ENCODE measurements at places on chromosomes 2 and 18.

DNA sequence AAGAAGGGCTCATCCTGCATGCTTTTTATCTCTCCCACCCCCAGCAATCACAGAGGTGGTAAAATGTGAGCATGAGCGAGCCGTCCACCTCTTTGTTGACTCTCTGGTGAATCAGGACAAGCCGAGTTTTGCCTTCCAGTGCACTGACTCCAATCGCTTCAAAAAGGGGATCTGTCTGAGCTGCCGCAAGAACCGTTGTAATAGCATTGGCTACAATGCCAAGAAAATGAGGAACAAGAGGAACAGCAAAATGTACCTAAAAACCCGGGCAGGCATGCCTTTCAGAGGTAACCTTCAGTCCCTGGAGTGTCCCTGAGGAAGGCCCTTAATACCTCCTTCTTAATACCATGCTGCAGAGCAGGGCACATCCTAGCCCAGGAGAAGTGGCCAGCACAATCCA lies 19.5 kb downstream of the LIPG start:
- DNase-seq = no peak

DNA sequence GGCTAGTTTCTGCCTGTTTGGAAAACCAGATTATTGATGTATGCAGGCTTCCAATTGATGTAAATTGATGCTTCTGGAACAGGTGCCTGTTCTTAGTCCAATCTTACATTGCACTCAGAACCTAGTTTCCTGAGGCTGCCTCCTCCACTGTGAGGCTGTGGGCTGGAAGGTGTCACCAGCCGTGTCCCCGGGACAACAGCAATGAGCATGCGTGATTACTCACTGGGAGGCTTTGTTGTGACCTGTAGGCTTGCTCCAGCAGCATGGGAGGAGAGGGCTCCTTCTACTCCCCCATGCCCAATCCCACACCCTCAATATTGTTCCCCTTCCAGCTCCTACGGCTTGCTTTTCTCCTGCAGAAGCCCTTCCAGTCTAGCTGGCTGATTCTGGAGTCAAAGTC lies 11.1 kb downstream of the RSAD2 start:
- no peak for DNase-seq

GRCh38 chr2:70901227-70902066 lies 34.3 kb upstream of the ATP6V1B1 start:
- no peak for DNase-seq

GRCh38 chr18:56431551-56431950 lies 206.8 kb downstream of the TXNL1 start:
- no peak for DNase-seq

GRCh38 chr18:12013186-12013916 lies 32.0 kb downstream of the IMPA2 start:
- DNase-seq = no peak

DNA sequence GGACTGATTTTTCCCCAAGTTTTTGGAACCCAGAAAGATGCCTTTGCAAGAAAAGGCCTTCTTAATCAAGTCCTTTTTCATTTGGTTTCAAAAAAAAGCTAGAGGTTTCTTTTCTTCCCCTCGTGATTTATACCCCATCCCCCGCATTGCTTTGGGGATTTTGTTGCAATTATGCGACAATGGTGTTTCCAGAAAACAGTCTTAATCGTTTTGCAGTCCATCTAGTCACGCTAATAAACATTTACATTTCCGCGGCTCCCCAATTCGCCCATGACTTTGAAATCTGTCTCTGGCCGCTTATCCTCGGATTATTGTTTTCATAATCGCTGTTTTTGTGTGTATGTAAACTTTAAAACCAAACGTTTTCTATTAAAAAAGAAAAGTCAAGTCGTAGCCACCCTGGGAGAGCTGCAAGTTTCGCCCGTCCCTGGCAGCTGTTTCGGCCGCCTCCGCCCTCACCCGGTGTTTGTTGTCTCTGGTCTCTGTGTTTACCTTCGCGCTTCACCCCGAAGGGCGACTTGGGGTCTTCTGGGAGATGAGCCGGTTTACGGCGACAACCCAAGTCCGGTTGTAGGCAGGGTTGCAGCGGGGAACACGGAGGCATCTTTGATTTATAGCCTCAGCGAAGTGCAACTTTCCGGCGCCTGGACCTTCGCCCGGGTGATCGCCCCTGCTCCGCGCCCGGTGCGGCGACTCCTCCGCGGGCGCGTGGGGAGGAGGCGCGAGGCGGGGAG lies 667 bp downstream of the SP9 start:
- no peak for DNase-seq

- peak; percentile 26 for DNase-seq
Measured at GRCh38 chr2:62724886-62725711, 19.6 kb downstream of the EHBP1 start.

GRCh38 chr2:143726151-143726845 lies 597.1 kb downstream of the ARHGAP15 start:
- DNase-seq = no peak

DNA sequence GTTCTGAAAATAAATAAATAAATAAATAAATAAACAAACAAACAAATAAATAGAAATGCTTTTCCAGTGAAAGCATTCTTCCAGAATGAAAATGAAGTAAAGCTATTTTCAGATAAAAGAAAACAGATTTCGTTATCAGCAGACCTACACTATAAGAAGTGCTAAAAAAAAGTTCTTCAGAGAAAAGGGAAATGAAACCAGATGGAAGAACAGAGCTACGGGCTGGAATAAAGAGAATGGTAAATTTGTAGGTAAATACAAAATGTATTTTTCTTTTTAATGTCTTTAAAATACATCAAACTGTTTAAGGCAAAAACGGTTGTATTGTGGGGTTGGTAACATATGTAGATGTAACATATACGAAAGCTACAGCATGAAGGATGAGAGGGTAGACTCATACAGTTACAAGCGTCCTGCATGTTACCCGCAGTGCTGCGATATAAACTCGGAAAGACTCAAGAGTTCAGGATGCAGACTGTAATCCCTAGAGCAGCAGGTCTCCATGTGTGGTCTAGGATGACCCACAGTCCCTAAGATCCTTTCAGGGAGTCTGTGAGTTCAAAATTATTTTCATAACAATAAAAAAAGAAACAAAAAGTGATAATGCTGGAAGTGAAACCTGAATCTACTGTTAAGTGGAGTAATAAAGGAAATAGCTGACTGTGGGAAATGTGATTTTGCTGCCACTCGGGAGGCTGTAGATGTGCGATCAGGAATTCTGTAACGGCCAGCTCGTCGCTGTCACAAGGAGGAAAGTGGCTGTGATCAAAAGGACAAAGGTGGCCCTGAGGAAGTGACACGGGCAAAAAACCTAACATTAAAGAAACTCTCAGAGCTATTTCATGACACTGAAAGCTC lies 5.3 kb upstream of the RAB12 start:
- DNase-seq = peak; percentile 45

- DNase-seq = no peak
Measured at GRCh38 chr2:80028584-80028983, 276.0 kb downstream of the LRRTM1 start.

GRCh38 chr18:48404716-48405507 lies 4.3 kb downstream of the ZBTB7C start:
- DNase-seq = no peak

- DNase-seq = no peak
Measured at GRCh38 chr2:29006092-29006979, 25.2 kb downstream of the TOGARAM2 start.

- no peak for DNase-seq
Measured at GRCh38 chr2:78029392-78029995, 507.3 kb upstream of the LRRTM4 start.

GRCh38 chr18:45430041-45430440 lies 185.2 kb upstream of the SLC14A2 start:
- no peak for DNase-seq

- DNase-seq = no peak
Measured at GRCh38 chr2:225017713-225018112, 24.6 kb downstream of the DOCK10 start.

GRCh38 chr2:30306522-30306921 lies 75.2 kb downstream of the LBH start:
- no peak for DNase-seq

DNA sequence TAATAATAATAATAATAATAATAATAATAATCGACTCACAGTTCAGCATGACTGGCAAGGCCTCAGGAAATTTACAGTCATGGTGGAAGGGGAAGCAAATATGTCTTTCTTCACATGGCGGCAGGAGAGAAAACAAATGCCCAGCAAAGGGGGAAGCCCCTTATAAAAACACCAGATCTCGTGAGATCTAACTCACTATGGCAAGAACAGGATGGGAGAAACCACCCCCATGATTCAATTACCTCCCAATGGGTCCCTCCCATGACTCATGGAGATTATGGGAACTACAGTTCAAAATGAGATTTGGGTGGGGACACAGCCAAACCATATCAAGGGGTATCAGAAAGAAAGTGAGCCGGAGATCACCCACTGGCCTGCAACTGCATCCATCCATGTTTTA lies 40.5 kb upstream of the PAPOLG start:
- no peak for DNase-seq

GRCh38 chr18:74785632-74786031 lies 188.0 kb downstream of the ZNF407 start:
- no peak for DNase-seq

DNA sequence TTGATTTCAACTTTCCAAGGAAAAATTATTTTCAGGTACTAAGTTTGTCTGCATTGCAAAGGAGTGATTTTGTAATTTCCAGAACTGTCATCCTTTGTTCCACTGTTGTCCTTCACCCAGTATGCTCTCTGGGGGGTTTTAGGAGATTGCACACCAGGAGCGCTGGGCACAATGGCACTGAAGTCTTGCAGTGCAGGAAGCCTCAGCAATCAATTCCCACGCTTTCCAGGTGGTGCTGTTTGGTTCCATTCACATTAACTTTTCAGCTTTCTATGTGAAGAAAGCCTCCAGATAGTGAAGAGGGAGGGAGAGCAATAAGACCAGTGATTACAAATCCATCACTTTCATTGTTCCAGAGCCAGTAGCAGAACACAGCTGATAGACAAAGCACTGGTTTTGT lies 344.0 kb upstream of the VWC2L start:
- DNase-seq = no peak

GRCh38 chr2:177599139-177599688 lies 206.6 kb downstream of the AGPS start:
- DNase-seq = no peak

GRCh38 chr2:149061133-149061745 lies 22.7 kb downstream of the LYPD6B start:
- no peak for DNase-seq

DNA sequence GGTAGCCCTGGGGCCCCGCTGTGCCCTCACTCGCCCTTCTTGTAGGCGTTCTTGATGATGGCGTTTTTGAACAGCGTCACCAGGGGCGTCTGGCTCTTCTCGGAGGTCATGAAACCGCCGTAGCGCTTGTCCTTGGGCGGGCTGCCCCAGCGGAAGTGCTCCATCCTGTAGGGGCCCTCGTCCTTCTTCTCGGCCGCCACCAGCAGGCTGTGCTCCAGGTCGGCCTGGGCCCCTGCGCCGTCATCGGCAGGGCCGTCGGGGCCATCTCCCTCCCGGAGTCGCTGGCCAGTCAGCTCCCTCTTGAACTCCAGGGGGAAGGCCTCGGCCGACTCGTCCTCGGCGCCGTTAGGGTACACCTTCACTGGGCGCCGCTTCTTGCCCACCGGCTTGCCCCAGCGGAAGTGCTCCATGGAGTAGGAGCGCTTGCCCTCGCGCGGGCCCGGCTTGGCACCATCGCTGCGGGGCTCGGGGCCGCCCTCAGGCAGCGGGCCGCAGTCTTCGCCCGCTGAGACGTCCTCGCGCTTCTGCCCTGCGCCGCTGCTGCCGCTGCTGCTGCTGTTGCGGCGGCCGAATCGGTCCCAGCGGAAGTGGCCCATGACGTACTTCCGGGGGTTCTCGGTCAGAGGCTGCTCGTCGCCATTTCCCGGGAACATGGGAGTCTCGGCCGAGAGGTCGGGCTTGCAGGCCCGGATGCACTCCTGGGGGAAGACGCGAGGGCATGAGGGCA lies 7.2 kb downstream of the POMC start:
- peak; percentile 27 for DNase-seq

DNA sequence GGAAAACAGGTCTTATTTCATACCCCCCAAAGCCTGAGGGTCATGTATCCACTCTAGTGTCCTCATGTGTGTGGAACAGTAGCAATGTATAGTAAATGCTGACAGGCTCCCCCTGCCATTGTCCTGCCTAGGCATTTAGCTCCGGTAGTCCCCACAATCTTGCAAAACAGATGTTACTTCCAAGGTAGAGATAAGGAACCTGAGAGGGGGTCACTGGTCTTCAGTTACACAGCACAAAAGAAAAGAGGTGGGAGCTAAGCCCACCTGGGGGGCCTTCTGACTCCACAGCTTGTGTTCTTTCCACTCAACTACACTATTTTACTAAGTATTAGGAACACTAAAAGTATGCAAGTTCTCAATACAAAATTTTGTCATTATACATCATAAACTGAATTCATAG lies 17.4 kb upstream of the FECH start:
- DNase-seq = no peak

GRCh38 chr2:134460583-134460998 lies 206.7 kb downstream of the MGAT5 start:
- peak; percentile 29 for DNase-seq

- DNase-seq = no peak
Measured at GRCh38 chr2:56648802-56649201, 465.0 kb downstream of the CCDC85A start.

Data from MM.1S (cell line).